ENCODE measurements at places on chromosomes 4 and X. TPM values are rescaled to one million over a fixed set of nuclear protein-coding genes. Genes with fewer than 3 reads are reported as not detected.

Gene CHRDL1
- total RNA-seq, result not detected

Gene CLDN34
- 0.66 TPM for total RNA-seq

Gene YY2
- total RNA-seq, result 2.3 TPM

Gene GPRIN3
- 2.7 TPM for total RNA-seq

Gene SPACA5
- not detected for total RNA-seq

Gene STS
- 9.5 TPM for total RNA-seq

Gene GRID2
- total RNA-seq, result not detected

Gene ARHGEF6
- total RNA-seq, result 4.4 TPM

Gene CXCL6
- 2.9 TPM for total RNA-seq

Gene IGSF1
- total RNA-seq, result not detected

Gene APLN
- total RNA-seq, result 170 TPM

Gene RHOXF2
- total RNA-seq, result not detected

Gene RASL11B
- not detected for total RNA-seq

Gene LDOC1
- total RNA-seq, result 8.5 TPM

Gene OTC
- 0.07 TPM for total RNA-seq

Gene SMARCA5
- total RNA-seq, result 84.7 TPM

Gene LYAR
- total RNA-seq, result 39.6 TPM

Gene GLRA2
- total RNA-seq, result not detected

Gene CT55
- total RNA-seq, result not detected

Measured in thoracic aorta endothelial cell (primary cell).